Stromal cell of bone marrow (primary cell): ENCODE measurements at places on chromosomes 7 and 10.
A peak's percentile ranks its signal among the peaks of the same experiment; 100 is the strongest.

GRCh38 chr10:60348982-60349381 is 40.7 kb downstream of the ANK3 start:
- no peak for DNase-seq

- DNase-seq = no peak
Measured at GRCh38 chr10:11682851-11683250, 59.3 kb upstream of the ECHDC3 start.

GRCh38 chr7:138785587-138786437 is 12.0 kb upstream of the TMEM213 start:
- no peak for DNase-seq

DNA sequence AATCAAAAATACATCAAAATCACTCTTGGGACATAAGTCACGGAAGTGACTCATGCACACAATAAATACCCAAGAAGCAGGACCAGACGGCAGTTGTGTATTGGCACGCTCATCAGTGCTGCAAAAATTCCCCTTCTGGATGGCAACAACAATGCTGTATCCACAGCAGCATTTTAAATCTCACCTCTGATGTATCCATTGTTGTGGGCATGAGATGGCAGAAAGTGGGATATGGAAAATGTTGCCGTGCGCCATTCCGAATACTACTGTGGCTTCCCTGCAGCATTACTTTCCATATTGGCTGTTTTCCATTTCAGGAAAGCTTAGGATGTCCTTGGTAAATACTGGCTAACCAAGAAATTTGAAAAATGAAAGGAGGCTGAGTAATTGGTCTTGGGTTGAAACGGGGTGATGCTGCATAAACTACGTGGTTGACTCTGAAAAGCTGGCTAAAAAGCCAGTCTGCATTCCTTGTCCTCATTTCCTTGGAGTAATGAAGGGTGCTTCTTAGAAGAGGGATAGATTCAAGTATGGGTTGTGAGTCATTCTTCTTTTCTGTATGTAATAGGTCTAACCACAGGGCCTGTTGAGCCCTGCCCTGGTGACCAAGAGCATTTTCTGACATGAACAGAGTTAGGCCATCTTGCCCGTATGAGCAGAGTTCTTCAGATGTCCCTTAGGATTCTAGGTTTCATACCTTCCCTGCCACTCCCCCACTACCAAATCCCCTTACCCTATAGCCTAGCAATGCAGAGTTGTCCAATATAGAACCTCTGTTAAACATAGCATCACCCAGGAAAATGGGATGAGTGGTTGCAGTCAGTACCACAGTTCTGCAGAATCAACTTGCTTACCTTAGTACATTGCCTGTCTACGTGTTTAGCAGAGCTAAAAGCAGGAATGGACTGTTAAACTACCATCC is 36.3 kb upstream of the TOMM7 start:
- DNase-seq = peak; percentile 97

DNA sequence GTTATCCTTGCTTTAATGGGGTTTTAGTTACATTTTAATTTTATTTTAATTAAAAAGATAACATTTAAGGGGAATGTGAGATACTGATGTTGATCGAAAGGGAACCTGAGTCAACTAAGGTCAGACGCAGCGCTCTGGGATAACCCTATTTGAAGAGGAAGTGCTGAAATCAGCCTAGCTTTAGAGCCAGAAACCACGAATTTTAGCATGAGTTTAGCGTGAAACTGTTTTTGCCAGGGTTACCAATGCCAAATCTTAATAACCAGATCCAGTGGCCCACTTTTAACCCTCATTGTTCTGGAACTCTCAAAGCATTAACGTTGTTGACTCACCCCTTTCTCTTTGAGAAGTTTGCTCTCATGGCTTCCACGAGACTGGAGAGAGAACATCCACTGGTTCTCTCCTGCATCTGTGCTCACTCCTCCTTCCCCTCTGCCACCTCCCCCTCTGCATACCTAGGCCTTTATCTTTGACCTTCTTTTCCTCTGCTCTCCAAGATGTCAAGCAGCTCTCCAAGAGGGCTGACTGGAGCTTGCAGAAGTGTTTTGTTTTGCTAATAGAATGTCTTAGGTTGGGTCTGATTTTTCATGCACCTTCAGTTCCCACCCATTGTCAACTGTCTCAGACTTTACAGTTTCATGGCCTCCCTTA is 198.3 kb upstream of the CELF2 start:
- DNase-seq = no peak
